ENCODE measurements at places on chromosomes 12 and 14. TPM values are rescaled to one million over a fixed set of nuclear protein-coding genes. Genes with fewer than 3 reads are reported as not detected.

GRCh38 chr12:60935981-60936761 is 1324.0 kb upstream of the USP15 start:
- no peak for DNase-seq

GRCh38 chr14:103380719-103381377 is 4.4 kb upstream of the MARK3 start:
- no peak for DNase-seq

DNA sequence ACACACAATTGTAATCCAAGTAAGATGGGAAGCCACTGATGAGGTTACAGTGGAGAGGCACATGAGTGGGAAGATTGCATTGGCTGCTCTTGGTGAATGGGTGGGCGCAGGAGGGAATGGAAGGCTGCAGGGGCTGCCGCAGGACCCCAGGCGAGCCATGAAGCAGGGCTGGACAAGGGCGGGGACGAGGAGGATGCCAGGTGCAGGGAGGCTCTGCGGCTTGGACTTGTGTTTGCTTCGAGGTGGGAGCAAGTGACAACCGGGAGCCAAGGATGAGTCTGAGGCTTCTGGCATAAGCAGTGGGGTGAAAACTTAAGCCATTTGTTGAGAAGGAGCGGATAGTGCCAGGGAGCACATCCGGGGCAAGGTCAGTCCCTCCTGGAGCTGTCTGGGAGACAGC is 115.0 kb downstream of the TSPAN9 start:
- DNase-seq, result no peak

The ADSS1 gene
- 86.2 TPM for total RNA-seq

Measured in left cardiac atrium (tissue), 4 donors.